ENCODE measurements at places on chromosomes 1 and 21.

- no peak for DNase-seq
Observed at GRCh38 chr1:206737729-206738201, 32.8 kb upstream of the IL19 start.

DNA sequence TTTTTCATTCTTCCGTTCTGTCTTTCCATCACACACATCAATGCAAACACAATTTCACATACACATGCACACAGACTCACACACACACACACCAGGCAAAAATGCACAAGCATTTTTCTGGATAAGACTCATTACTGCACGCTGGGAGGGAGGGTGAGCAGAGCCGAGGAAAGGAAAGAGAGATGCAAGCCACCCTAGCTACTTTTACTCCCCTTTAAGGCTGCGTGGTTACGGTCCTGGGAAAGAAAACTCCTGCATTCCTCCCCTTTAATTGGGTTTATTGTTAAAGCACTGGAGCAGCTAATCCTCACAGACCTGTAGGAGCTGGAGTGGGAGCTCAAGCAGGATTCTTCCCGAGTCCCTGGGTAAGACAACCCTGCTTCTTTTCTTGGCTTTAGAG is at the start of gene CAMK1G:
CAMK1G (plus strand) TSS at position 307 of the 400 bp plus-strand sequence. CDS start 11,270 bp downstream, outside the sequence.
- no peak for DNase-seq

DNA sequence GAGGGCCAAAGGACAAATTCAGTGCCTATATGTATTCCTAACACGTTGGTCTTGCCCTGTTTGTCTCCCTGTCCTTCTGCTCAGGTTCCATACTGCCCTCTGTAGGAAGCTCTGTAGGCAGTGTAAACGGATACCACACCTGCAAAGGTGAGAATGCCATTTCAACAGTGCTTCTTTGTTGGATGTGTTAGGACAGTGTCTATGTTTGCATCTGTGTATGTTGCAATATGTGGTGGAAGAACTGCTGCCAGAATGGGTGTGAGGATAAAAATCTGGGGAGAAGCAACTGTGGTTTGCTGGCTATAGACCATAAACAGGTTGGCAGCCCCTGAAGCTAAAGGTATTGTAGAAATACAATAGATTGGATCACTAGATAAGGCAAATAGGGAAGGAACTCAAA is 113.1 kb upstream of the BMP8A start:
- DNase-seq = no peak

- DNase-seq = peak; percentile 58
Observed at GRCh38 chr1:51990478-51990965, at the start of gene RAB3B. Gene RAB3B, minus strand, starts transcription at chr1:51990700. Its CDS starts 13,583 bp downstream, at chr1:51977117.

GRCh38 chr1:145884675-145885074 is 991 bp downstream of the ANKRD35 start:
- DNase-seq = no peak

GRCh38 chr1:199163267-199163666 is 524.4 kb downstream of the PTPRC start:
- no peak for DNase-seq

DNA sequence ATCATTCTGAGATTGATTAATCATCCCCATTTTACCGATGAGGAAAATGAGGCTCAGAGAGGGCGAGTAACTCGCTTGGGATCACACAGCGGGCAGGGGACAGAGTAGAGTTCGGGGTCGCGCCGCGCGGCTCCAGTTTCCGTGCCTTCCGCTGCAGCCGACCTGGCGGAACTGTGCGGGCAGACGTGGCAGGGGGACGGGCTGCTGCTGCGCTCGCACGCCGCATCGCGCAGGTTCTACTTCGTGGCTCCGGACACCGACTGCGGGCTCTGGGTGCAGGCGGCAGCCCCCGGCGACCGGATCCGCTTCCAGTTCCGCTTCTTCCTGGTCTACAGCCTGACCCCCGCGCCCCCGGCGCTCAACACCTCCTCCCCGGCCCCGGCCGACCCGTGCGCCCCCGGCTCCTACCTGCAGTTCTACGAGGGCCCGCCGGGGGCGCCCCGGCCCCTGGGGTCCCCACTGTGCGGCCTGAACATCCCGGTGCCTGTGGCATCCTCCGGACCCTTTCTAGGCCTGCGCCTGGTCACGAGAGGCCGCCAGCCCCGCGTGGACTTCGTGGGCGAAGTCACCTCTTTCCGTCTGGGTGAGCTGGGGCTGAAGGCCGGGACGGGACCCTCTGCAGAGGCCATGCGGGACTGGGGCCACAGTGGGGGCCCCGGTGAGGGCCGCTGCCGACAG is 2.3 kb downstream of the LDLRAD2 start:
- DNase-seq = no peak

DNA sequence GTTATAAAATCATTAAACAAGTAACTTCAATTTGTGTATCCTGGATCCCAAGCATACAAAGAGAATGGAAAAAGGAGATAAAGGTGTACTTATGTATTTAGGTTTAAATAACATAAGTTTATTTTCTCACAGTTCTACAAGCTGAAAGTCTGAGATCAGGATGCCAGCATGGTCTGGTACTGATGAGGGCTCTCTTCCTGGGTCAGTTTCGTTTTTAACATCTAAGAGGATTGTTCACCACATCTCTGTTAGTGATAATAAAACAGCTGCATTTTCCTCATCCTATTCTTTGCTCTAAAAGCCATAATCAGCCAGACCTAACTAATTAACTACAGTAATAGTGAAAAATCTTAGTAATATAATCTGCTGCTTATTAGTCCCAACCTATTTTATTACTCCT is 5.2 kb downstream of the EGLN1 start:
- no peak for DNase-seq

DNA sequence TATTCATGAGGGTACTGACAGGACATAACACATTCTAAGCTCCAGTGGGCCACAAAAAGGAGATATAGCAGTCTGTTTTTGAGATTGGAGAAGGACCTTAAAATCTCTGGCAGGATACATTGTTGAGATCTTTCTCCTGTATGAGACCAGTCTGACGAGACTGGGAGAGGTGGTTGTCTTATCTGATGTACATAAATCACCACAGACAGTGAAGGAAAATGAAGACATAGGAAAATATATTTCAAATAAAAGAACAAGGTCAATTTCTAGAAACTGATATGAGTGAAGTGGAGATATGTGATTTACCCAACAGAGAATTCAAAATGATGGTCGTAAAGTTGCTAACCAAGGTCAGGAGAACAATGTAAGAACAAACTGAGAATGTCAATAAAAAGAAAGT is 21.3 kb upstream of the EGLN1 start:
- DNase-seq = no peak
